ENCODE measurements at places on chromosomes 6 and 20.

DNA sequence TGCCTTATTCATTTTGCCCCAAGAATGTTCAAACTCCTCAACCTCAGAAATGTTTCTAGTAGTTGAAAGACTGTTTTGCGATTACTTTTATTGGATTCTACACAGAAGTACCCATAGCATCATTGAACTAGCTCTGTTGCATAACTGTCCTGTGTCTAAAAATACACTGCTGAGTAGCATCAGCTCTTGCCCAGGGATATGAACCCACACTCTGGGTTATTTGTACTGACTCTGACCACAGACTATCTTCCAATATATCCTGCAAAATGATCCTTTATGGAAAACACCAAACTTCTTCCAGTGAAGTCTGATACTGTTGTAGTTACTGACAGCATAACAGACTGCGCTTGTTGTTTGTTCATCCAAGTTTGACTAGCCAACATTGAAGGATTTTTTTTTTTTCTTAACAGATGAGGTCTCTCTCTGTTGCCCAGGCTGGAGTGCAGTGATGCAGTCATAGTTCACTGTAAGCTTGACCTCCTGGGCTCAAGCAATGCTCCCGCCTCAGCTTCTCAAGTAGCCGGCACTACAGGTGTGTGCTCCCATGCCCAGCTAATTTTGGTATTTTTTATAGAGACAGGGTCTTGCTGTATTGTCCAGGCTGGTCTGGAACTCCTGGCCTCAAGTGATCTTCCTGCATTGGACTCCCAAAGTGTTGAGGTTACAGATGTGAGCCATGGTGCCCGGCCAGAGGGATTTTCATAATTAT, 49.9 kb downstream of the TULP4 start:
- DNase-seq: no peak

DNA sequence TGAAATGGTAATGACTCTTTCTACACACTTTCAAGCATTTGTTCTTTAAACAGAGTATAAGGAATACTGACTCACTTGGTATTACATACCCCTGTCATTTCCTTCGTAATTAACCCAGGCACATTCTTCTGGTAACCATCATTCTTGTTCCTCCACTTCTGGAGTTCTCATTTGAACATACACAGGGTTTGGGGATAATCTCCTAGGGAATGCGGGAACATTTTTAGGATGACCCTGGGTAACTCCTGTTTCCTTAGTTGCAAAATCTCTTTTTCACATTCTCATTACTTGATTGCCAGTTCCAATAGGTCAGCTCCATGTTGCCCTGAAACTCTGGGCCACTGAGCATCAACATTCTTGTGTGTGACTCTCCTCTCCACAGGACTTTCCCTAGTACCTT, 51.5 kb upstream of the E2F3 start:
- no peak for DNase-seq

DNA sequence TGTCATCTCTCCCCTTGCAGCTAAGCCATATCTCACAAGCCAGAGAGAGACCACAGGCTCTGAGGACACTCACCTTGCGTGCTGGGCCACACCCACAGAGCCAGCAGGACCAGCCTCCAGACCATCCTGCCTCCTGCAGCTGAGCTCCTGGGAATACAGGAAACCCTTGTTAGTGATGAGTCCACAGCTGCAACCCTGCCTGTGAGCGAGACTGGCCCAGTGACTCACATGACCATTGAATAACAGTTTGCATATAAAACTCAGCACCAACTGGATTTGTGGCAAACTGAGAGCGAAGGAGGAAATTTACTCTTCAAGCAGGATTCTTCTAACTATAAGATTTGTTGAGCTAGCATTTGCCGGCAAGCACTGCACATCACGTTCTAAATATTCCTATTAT, 3.0 kb downstream of the THBS2 start:
- DNase-seq: no peak

DNA sequence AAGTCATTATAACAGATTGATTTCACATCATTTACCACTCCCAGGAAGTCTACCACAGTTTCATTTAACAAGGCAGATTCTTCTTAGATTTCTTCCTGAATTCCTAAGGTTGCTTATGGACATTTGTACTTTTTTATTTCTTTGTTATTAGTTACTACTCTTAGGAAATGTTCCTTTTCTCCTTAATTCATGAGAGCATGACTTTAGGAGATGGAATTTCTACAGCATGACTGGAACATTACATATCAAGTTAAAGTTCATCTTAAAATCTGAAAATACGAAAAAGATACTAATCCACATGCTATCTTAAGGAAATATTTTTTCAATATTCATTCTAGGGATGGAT, 22.3 kb downstream of the CNKSR3 start:
- DNase-seq: no peak

DNA sequence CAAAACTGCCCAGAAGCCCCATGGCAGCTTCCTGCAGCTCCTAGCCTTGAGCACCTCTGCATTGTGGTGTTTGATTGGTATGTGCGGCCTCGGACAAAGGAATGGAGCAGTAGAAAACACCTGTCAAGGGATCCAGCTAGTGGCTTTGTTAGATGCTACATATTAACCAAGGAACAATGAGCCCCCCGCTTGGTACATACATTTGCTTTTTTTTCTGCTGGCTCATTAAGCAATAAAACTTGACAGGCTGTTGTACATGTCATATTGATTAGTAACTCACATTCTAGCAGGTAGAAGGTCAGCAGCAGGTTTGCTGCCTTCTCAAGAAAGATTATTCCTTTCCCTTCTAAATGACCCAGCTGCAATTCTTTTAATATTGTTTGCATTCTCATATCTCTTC, 937 bp downstream of the SPACA1 start:
- no peak for DNase-seq

DNA sequence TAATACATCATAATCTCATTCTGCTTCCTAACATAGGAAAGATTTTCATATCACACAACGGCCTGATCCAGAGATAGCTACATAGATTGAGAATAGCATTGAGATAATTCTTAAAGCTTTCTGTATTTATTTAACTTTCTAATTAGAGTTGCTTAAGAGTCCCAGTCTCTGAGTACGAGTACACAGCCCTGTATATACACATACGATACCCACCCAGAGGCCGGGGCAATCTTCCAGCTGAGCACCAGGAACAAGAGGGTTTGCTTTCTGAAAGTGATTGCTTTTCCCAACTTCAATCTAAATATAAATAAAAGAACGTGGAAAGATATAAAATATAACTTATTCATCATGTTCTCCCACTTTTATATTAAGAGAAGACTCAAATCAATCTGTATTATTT, 313.8 kb downstream of the COL12A1 start:
- no peak for DNase-seq

GRCh38 chr6:165008971-165009370, 300.4 kb downstream of the C6orf118 start:
- no peak for DNase-seq

DNA sequence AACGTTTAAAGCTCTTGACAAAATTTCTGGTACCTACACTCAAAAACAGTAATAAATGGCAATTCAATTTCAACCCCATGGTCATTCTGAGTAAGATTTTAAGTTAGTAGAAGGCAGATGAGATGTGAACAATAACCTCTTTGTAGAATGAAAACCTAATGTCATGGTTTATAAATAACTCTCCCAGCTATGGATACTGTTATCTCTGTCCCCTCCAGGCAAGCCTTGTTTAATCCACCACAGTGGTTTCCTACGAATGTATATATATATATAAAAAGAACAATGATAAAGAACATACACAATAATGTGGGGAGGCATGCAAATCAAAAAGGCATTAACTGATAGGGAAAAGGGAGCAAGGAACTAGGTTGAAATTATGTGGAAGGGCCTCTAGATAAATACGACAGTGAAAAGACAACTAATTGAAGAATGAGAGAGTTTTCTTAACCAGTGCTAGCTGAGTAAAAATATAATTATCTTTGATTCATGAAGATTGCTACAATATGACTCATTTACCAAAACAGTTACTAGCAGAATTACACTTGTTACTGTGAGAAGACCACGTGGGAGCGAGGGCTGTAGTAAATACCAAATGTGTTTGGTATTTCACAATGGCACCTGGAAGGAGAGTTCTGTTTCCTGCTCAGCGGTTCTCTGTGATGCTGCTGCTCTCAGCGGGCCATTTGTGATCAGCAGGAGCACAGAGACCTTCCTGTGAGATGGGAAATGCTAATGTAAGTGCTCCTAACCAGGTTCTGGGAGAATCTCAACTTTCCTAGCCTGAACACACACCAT, 173.7 kb downstream of the MBOAT1 start:
- no peak for DNase-seq

- no peak for DNase-seq
Measured at GRCh38 chr6:4522453-4522852, 253.8 kb upstream of the CDYL start.

GRCh38 chr20:45833030-45833882, at the start of gene SNX21:
SNX21 (plus strand) TSS chr20:45833799; CDS start chr20:45833920, 121 bp downstream.
- peak; percentile 18 for DNase-seq

DNA sequence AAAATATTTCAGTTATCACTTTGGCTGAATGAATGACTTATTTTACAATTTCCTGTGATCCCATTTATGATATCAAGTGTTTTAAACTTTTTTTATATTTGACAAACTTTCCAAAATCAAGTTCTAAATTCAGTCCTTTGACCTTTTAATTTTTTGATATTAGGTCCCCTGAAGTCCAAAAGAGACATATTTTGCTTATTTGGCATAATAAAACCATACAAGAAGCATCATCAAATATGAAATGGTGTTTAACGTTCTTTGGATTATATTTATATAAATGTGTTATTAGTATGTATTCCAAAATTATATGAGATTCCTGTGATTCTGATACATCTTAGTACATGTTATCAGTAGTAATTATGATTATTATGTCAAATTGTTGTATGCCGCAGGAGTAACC, 38.7 kb downstream of the ZNF133 start:
- DNase-seq: no peak

GRCh38 chr20:42183147-42183546, 565.0 kb upstream of the CHD6 start:
- DNase-seq: no peak

DNA sequence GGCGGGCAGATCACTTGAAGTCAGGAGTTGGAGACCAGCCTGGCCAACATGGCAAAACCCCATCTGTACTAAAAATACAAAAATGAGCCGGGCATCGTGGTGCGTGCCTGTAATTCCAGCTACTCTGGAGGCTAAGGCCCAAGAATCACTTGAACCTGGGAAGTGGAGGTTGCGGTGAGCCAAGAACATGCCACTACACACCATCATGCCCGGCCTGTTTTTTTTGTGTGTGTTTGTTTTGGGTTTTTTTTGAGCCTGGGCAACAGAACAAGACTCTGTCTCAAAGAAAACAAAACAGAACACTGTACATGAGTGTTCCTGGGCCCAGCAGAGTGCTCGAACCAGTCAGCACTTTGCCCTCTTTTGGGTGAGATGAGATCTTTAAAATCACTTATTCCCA, 159.1 kb downstream of the MTHFD1L start:
- DNase-seq: no peak

DNA sequence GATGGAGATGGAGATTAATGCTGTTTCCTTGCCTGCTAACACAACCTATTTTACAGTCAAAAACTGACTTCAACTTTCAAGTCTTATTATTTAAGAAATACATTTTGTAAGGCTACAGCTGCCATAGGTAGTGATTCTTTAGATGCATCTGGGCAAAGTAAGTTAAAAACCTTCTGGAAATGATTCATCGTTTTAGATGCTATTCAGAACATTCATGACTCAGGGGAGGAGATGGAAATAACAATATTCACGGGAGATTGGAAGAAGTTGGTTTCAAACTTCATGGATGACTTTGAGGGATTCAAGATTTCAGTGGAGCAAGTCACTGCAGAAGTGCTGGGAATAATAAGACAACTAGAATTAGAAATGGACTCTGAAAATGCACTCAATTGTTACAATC, 174.9 kb upstream of the GGTLC1 start:
- DNase-seq: no peak

GRCh38 chr6:75431379-75431778, 62.2 kb downstream of the FILIP1 start:
- DNase-seq: no peak

GRCh38 chr6:65448866-65449265, 258.2 kb downstream of the EYS start:
- no peak for DNase-seq

DNA sequence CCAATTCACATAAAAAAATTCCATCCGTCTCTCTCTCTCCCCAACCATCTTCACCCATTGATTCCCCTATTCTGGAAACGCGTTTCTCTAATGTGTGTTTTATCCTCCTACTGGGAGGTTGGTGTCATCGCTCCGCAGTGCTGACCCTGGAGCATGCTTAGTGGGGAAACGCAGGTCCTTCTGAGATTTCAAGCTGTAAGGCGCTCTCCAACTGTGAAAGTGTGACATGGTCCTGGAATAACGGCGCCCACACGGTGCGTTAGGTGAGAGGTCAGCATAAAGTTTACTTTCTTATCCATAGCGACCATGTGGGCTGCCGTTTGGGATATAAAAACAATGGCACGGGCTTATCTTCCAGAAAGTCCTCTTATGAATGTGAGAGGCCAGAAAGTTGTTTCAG, 123.9 kb downstream of the WDR27 start:
- no peak for DNase-seq

DNA sequence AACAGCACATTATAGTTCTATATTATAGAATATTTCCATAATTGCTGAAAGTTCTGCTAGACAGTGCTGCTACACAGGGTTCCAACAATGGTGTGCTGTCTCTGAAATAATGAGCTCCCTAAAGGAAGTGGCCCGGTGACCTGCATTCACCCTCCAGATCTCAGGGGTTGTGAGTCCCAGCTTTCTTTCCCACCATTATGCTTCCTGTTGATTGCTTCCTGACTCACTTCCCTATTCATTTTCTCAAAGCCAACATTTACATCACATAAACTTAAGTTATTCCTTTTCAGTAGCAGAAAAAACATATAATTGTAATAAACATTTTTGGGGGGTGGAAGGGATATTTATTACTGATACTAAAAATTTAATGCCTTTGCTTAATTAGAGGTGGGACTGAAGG, 12.9 kb upstream of the CCN6 start:
- no peak for DNase-seq

GRCh38 chr6:71411882-71412281, 123.3 kb downstream of the OGFRL1 start:
- no peak for DNase-seq

GRCh38 chr20:48932375-48932941, 10.9 kb downstream of the ARFGEF2 start:
- DNase-seq: no peak

- DNase-seq: no peak
Measured at GRCh38 chr6:137782166-137783039, 84.7 kb upstream of the TNFAIP3 start.

GRCh38 chr6:12030993-12031550, 19.0 kb downstream of the HIVEP1 start:
- DNase-seq: no peak

- DNase-seq: no peak
Measured at GRCh38 chr6:43355862-43356590, 13.4 kb downstream of the ZNF318 start.

- DNase-seq: no peak
Measured at GRCh38 chr20:59662161-59662560, 57.8 kb downstream of the PHACTR3 start.

DNA sequence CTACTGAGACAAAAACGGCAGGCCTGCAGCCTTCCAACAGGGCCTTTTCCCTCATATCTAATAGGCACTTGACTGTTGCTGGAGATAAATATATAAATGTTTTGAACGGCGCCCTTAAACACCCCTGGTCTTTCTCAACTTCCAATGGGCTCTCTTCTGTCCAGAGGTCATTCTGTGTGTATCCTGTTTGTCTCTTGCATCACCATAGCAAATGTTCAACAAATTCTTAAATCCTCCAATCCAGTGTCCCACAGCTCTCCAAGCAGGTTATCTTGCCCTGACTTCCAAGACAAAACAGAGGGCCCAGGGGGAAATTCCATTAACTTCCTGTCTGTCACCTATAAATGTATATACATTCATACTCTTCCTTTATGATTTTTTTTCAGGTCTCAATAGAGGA, 62.0 kb downstream of the OR2J2 start:
- no peak for DNase-seq

GRCh38 chr20:14235355-14235754, 102.1 kb downstream of the FLRT3 start:
- DNase-seq: no peak

Data from central memory CD4-positive, alpha-beta T cell (primary cell).